ENCODE measurements at places on chromosomes 3 and 15.

DNA sequence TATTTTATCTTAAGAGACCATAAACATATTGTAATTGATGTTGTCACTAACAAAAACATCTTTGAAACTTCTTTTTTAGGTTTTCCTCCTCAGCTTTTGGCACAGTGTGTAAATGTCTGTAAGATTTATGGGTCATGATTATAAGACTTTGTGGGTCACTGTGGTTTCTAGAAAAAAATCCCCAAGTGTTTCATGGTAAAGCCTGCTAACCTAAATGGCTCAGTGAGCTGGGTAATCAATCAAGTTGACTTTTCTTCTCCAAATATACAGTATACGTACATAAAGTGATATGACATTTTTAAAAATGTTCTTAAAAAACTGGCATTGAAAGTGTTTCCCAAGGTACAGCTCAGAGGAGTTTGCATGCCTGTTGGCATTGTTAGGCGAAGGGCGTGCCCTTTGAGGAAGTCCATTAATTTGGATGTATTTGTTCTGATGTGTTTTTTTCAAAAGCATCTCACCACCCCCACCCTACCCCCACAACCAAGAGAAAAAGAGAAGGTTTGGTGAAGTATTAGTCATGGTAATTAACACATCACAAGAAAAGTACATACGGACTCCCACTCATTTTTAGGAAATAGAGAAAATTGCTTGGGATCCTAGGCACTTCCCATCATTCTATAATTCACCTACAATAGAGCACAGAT lies 385.4 kb upstream of the LRRC3B start:
- no peak for DNase-seq

GRCh38 chr3:27596334-27596841 lies 112.2 kb upstream of the SLC4A7 start:
- no peak for DNase-seq

GRCh38 chr15:92595506-92596381 lies 59.8 kb downstream of the FAM174B start:
- DNase-seq = no peak

DNA sequence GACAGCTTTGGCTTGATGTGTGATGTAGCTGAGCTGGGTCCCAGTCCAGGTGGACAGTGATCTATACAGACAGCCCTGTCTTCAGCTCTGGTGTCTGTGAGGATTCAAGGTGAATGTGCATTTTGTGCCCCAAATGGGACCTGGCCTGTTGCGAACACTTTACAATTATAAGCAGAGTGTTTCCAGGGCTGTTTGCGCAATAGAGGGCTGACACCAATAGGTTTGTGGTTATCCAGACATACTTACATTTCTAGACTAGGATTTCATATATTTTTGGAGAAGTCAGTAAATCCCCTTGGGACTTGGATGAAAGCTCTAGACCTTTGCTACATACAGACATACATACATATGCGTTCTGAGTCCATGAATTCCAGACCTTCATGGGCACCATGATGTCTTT lies 4.2 kb upstream of the TATDN2 start:
- DNase-seq = no peak

DNA sequence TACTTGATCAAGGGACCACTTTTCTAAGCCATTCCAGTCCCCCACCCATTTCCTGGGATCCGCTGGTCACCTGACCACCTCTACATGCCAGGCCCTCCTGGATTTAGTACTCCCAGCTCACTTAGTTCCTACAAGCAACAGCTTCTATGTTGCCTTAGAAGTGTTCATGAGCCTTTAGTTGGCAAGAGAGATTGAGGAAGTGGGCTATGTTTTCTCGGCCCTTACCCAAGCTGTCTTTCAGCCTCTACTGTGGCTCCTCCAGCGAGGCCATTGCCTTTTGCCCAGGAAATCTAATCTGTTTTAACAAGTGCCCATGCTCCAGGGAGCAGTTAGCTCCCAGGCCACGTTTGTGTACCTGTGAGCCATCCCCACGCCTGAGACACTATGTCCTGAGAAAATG lies 4.5 kb upstream of the PRKAR2A start:
- no peak for DNase-seq

DNA sequence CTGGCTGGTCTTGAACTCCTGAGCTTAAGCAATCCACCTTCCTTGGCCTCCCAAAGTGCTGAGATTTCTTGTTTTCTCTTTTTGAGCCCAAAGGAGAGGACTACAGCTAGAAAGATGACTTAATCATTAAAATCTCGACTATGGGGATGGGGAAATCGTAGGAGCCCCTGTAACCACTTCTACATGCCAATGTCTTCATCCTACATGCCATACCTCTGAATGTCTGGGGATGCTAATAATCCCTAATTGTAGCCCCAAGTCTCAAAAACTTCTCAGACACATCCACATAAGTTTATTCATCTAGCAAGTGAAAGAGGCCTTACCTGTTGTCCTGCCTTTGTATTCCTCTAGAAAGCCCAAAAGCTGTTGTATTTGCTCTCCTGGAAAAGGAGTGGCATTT lies 3.7 kb upstream of the RHOV start:
- no peak for DNase-seq

DNA sequence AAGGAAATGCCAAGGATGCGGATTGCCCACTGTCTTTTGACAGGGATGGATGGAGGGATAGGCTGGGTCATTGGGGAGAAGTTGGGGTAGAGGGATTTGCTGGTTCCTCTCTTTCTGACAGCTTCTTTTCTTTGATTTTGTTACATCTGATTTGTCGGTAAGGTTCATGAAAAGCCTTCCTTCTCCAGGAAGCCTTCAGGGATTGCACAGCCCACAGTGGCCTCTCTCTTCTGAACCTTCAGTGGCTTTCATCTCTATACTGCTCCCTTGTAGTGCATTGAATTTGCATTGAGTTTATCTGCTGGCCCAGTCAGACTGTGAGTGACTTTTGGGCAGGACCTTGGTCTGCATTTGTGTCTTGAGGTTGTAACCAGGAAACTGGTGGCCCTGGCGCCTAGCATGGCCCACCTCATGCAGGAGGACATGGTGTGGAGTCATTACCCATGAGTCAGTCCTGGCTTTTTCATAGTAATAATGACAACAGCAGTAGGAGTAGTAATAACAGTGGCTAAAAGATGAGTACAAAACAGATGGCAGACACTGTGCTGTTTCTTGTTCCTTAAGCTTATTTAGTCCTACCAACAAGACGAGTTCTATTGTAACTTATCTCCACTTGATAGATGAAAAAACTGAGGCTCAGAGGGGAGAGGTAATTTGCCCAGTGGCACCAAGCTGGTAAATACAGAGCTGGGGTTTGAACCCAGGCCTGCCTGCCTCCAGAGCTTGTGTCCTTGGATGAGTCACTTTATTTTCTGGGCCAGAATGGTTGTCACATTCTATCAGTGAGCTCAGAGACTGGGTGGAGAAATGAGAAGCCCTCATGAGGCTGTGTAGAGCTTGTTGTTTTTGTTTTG lies 28.4 kb downstream of the SMAD6 start:
- no peak for DNase-seq

GRCh38 chr3:128286691-128287090 lies 133.4 kb downstream of the EEFSEC start:
- no peak for DNase-seq

GRCh38 chr3:190205739-190206138 lies 85.0 kb upstream of the P3H2 start:
- no peak for DNase-seq

GRCh38 chr3:5201536-5201935 lies 14.0 kb downstream of the EDEM1 start:
- no peak for DNase-seq

- DNase-seq = no peak
Observed at GRCh38 chr3:151047636-151048035, 37.8 kb upstream of the MED12L start.

DNA sequence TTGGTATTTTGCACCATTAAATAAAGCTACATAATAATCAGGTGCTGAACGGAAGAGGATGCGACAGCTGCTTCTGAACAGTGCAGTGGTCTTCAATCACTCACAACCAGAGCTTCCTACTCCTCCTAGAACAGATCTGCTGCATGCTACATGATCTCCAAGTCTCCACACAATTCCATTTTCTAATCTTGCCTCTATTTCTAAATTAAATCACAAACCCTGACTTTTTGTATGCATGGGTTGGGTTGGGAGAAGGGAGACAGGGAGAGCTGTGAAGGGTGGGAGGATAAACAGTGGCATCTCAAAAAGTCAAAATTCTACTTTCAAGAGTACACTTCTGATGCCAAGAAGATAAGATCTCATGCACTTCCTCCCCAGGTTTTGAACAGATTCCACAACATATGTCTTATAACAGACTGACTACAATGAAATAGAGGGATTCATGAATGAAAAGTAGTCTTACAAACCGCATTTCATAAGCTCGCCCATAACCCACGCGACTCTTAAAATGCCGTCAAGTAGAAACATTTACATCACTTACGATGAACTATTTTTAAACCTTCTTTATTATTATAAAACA lies 57.2 kb downstream of the CHSY1 start:
- DNase-seq = no peak

All from liver (tissue), 10 donors.